ENCODE measurements at places on chromosomes 1 and 21.

DNA sequence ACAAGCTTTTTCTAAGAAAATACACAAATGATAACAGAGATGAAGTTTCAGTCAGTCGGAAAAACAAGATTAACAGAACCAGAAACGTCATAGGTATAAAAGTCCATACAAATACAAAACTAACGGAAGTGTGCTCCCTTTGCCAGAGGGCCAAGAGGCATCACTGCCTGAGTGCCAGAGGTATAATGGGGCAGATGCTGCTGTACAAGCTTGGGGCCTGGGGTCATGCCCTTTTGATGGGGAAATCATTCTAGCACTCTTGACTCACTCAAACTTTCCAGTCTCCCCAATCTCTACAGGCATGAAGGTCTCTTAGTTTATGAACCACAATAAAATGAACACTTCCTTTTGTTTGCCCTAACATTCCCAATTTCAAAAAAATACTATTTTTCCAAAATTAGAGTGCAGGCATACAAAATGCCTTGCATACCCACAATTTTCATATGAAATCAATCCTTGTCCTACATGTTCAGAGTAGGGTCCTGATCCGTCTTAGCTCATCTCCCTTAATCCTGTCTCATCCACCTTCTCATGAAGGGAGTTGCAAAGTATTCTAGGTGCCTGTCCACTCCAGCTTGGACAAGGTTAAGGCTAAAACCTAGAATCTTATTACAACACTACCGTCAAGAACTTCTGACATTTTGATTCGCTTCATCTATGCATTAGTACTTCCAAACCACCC lies 1.5 kb downstream of the RPL22 start:
- no peak for DNase-seq

DNA sequence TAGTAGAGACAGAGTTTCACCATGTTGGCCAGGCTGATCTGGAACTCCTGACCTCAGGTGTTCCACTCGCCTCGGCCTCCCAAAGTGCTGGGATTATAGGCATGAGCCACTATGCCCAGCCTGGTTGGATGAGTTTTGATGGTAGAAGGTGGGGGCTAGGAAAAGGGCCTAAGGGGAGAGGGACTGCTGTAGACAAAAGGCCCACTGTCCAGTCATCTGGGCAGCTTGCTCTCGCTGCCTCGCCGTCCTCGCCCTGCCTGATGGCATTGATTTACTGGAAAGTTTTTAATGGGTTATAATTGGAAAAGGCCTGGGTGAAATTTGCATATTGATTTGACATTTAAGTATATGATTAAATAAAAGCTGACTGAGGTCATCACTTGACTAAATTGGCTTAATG lies 175.1 kb upstream of the CSF3R start:
- no peak for DNase-seq

DNA sequence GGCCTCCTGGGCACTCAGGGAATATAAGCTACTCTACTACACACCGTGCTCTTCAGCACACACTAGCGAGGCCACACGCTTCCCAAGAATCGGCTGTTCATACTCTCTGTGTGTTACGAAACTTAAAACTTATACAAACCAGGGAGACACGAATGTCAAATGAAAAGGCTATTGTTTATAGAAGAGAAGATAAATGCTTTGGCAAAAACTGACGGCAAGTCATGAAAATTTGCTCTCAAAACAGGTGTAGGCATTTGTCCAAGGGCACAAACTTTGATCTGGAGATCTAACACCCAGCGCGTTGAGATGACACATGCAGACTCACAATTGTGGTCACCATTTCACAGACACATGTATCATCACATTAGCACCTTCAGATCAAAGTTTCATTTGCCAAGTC lies 46.1 kb downstream of the USP48 start:
- no peak for DNase-seq

DNA sequence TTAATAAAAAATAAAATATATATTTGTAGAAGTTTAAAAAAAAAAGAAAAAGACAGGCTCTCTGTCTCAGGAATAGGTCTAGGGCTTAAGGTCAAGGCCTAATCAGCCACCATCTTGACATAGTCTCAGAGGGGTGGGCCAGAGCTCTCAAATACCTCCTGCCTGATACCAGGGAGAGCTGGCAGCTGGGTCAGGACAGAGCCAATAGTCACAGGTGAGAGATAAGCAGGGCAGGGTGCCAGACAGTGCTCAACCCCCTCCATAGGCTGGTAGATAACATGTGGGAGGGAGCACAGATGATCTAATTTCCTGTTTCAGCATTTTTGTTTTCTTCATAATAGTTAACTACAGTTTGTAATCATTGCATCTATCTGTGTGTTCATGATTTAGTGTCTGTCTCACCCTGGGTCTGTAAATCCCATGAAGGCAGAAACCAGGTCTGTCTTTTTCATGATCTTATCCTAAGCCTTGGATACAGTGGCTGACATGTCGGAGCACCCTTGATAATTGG lies 152.0 kb upstream of the GRIK3 start:
- DNase-seq, result no peak

GRCh38 chr1:206967096-206967849 lies 3.0 kb downstream of the FCAMR start:
- no peak for DNase-seq

GRCh38 chr21:26064506-26064905 lies 106.1 kb downstream of the APP start:
- DNase-seq, result no peak

- no peak for DNase-seq
Observed at GRCh38 chr1:105544475-105544874, 1512.0 kb upstream of the PRMT6 start.

- peak; percentile 30 for DNase-seq
Observed at GRCh38 chr1:226110249-226111097, 48.0 kb downstream of the H3-3A start.

DNA sequence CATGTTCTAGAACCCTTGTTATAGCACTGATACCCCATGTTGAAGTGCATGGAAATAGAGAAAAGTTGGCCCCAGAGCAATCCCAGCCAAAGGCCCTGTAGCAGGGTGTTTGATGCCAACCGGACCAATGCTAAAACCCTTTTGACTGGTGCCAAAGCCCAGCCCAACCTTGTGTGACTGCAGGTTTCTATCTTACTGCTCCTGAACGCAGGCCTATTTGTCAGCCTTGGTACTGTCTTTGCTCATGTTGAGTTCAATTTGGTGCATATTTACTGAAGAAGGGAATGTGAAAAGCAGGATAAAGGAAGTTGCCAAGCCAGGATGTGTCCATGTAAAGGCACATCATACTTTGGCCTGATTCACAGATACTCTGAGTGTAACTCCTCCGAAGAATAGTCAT lies 51.7 kb upstream of the NFASC start:
- no peak for DNase-seq

DNA sequence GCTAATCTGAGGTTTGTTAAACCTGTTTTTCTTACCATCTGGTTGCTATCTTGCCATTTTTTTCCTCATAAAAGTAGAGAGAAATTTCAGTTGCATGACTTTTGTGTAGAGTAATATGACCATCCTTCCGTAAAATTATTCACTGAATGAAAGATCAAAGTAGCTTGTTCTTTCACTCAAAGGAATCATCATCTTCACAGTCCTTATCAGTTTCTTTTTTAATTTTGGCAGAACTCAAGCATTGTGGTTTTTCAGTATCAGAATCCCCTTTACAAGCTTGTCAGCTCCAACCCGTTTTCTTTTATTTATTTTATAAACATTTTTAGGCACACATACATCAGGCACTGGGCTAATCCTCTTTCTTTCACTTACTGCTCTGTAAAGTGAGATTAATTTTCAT lies 91.7 kb downstream of the UBE2U start:
- DNase-seq, result no peak

DNA sequence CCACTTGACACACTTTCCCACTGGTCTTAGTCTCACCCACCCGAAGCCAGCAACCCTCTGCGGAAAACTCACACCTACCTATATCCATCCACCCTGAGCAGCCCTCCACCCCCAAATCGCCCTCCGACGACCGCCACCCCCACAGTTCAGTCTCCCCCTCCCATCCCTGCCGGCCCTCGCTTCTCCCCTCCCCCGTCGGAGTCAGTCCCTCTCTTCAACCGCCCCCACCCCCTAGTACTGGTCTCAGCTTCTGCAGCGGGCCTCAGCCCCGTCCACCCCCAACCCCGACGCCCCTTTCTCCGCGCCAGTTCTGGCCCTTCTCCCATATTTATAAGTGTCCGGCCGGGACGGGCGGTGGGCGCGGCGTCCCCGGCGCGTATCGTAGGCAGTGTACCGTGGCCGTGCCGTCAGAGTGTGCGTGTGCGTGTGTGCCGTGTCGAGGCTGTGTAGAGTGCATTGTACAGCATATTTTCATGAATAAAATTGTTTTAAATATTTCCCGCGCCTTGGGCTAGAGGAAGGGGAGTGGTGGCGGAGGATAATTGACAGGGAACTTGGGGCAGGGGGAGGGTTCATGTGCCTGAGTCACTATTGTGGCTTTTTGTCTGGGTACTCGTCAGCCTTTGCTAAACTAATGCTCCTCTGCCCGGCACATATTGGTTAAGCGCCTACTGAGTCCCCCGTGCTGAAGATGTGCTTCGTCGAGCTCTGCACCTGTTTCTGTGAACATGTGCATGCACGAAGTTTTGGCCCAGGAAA lies 22.0 kb downstream of the FOXO6 start:
- DNase-seq, result no peak

DNA sequence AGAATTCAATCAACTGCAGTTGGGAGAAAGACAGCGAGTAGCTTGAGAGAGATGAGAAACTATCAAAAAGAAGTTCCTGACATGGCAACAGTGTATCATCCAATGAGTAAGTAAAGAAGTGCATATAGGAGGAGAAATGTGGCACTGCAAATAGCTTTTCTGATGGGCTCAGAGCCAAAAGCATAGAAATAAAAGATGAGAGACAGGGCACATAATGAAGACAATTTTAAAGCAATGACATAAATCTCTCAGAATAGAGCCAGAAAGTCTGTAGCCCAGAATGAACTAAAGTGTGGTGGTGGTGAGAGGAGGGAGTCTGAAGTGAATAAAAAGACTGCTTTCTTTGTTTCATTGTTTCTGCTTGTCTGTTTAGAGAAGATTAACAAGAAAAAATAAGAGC lies 34.3 kb downstream of the TNFSF18 start:
- DNase-seq, result no peak

GRCh38 chr1:168050307-168050706 lies 86.4 kb downstream of the GPR161 start:
- no peak for DNase-seq

- no peak for DNase-seq
Observed at GRCh38 chr1:9068981-9069325, 482 bp downstream of the SLC2A5 start.

DNA sequence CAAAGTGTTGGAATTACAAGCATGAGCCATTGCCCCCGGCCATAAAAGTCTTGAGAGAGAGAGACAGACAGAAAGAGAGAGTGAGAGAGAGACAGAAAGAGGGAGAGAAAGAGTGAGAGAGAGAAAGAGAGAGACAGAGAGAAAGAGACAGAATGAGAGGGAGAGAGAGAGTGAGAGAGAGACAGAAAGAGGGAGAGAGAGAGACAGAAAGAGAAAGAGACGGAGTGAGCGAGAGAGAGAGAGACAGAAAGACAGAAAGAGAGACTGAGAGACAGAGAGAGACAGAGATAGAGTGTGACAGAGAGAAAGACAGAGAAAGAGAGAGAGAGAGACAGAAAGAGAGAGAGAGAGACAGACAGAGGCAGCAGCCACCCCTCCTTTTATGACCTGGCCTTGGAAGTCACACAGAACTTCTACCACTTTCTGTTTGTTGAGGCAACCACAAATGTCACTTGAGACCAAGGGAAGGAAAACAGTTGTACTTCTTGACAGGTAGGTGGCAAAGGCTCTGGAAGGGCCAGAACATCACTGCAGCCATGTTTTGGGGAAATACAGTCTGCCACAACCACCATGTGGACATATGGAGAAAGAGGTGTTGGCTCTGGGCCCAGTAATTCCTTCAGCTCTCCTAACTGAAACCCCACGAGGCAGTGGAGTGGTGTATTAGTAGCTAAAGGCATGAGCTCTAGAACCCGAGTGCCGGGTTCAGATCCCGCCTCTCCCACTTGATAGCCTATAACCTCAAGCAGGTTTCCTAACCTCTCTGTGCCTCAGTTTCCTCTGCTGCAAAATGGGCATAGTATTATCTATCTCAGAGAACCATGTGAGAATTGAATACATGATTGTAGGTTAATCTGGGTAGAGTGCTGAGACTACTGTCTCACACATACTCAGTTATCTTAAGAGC lies 50.6 kb downstream of the TNFRSF8 start:
- DNase-seq, result no peak

DNA sequence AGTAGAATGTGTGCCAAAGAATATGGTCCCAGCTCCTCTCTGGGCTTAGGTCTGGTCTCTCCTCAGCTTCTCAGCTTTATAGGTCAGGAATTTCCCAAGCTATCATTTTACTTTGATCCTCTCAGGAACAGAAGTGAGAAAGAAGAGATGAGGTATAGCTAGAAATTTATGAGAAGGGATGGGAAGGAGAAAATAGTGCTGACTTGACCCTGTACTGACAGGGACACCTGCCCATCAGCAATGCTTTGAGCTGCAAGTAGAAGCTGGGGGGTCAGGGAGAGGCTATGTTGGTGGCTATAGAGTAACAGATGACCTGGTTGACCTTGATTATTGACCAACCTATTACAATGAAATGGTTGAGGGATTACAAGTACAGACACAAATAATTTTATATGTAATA lies 75.0 kb downstream of the XCL2 start:
- DNase-seq, result no peak

GRCh38 chr1:23168445-23169194 lies at the start of gene LUZP1:
LUZP1 (minus strand) TSS chr1:23168856.
- peak; percentile 88 for DNase-seq

DNA sequence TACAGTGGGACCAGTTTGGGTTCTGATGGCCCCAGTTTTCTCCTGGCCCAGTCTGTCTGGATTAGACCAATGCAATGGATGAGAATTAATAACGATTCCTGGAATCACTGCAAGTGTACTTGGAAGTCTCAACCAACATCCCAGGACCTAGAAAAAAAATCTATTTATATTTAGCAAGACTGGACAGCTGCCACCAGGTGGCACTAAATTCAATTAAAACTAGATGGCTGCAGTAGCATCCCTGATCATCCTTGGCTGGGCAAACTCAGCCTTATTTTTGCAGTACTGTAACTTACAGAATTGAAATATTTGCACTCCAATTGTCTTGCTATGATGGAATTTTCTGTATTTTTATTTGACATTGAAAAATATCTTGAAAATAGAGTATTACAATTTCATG lies 165.7 kb downstream of the NCAM2 start:
- peak; percentile 1 for DNase-seq

GRCh38 chr1:215054266-215054665 lies 28.3 kb upstream of the KCNK2 start:
- no peak for DNase-seq

Data from activated CD4-positive, alpha-beta T cell treated with anti-CD3 and anti-CD28 coated beads, Interleukin-2, amount 50 U/mL, for 1 hour (primary cell).